ENCODE measurements at places on chromosomes 7 and 10.

- no peak for DNase-seq
Measured at GRCh38 chr10:30873411-30873810, 158.3 kb downstream of the ZNF438 start.

GRCh38 chr7:124029396-124030188 is 3.3 kb downstream of the TMEM229A start:
- DNase-seq = no peak

DNA sequence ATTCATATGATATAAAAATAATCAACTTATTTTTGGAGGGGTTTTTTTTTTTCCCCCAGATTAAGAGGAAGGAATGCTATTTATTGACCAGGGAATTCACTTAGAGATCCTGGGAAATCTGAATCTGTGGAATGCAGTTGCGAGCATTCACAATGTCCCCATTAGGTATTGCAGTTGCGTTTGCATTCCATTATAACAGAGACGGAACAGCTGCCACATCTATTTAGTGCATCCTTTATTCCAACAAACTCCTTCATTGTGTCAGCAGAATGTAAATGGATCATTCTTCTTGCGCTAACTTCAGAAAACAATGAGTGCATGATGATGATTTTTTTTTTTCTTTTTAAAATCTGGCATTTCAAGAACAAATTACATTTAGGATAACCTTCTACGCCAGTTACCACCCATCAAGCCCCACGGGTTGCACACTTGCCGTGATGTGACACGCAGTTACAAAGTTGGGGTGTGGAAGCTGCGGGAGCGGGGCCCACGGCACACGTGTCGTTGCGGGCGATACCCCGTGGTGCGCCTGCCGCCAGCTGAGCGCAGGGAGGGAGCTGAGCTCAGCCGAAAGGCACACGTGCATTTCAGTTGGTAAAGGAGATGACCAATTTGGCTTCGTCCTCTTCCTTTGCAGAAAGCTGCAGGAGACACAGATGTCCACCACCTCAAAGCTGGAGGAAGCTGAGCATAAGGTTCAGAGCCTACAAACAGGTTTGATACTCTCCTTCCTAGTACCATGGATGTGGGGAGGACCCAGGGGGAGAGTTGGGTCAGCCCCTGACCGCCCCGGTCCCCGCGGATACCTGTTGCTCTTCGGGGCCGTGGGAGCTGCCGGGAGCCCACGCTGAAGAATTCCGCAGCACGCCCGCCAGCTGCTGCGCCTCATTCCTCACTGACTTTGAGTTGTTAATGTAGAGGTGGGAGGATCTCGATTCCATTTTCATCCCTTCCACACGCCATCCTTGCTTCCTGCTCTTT is 175.3 kb upstream of the SH2B2 start:
- DNase-seq = no peak

DNA sequence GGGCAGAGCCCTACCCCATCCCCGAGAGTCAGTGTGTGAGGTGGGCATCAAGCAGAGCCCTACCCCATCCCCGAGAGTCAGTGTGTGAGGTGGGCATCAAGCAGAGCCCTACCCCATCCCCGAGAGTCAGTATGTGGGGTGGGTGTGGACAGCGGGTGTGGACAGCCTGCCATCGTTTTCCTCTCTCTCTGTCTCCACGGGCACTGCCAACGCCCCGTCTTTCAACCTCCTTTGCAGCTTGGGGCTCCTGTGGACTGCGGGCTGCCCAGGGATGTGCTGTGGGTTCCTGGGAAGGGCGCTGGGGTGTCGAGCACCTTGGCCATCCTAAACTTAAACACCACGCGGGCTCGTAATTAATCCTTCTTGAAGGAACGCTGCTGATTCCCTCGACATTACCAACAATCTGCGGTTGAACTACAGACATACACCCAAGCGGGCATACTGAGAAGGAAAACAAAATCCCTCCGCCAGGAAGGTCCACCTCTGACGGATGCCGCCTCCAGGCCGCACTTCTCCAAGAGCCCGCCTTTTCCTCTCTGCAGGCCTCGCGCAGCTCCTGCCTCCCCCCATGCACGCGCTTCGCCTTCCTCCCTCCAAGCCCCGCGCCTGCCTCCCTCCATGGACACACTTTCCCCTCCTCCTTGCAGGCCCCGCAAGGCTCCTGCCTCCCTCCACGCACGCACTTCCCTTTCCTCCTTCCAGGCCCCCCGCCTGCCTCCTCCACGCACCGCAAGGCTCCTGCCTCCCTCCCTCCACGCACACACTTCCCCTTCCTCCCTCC is 65.1 kb downstream of the ADARB2 start:
- no peak for DNase-seq

GRCh38 chr7:167090-167855 is 25.1 kb upstream of the FAM20C start:
- DNase-seq = no peak

GRCh38 chr10:120342115-120342714 is 114.8 kb upstream of the PLPP4 start:
- no peak for DNase-seq

GRCh38 chr7:69259445-69259844 is 338.8 kb upstream of the AUTS2 start:
- no peak for DNase-seq

DNA sequence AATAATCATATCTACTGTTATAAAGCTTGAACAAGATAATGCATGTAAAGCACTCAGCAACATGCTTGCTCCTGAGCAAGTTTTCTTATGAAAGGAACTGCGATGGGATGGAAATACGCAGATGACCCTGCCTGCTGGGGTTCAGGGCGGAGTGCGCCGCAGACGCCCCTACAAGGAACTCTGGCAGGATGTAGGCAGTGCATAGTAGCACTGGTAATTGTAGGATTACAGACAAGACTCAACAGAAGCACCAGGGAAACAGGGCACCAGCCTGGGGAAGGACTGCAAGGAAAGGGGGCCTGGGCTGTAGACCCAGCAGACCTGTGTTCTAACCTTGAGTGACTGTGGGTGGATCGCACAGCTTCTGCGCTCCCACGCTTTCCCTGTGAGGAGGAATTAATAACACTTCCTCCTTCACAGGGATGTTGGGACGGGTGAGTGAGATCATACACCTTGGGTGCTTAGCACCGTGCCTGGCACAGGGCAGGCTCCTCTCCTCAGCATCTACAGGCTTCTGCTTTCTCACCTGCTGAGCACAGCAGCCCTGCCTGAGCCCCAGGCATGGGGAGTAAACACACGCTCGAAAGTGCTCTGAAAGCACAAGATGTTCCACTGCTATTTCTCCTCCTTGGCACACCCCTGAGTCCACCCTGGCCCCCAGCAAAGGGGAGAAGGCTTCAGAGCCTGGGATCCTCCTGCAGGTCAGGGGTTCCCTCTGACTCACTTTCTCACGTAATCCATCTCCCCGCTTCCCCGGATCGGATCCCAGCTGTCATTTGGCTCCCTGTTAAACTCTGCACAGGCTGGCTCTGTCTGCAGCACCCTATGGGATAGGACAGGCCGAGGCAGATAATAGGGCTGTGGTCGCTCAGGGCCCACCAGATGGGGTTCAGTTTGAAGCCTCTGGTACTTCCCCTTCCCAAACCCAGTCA is 19.2 kb downstream of the ITPRIP start:
- DNase-seq = no peak

DNA sequence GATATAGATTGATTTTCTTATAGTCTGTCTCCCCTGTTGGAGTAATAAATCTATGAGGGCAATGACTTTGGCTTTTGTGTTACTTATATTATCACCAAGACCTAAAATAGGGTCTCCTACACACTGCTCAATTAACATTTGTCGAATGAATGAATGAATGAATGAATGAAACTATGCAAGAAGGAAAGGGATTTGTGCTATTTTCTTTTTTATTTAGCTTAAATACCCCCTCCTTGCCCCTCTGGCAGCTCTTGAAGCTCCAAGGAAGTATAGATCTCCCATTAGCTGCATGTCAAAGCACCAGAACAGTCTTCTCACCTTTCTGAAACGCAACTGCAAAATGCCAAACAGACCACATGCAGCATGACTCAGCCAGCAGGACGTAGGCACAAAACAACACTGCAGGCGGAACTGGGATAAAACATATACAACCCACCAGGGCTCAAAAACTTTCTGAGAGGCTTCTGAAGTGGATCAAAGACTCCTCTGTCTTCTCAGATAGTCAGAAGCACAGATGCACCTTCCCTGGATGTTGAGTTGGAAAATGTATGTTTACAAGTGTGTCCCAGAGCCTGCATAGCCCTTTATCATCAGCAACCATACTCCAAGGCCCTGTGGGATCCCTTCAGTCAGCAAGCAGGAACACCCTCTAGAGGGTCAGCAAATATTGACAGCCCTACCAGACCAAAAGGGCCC is 187.8 kb downstream of the NPSR1 start:
- no peak for DNase-seq

Measured in stimulated activated CD8-positive, alpha-beta memory T cell treated with anti-CD3 and anti-CD28 coated beads, Interleukin-7, amount 100 ng/mL, for 1 hour (primary cell).